Stomach (tissue), 19 donors: ENCODE measurements at places on chromosomes 4 and X.

- H3K27me3 ChIP-seq, result no peaks in the 10 kb centered on the region
- H3K4me3 ChIP-seq, result no peak overlapping the region
- H3K27ac ChIP-seq, result peak overlapping the region; percentile 82
- no peak for DNase-seq
Measured at GRCh38 chr4:73705056-73705432, 35.3 kb upstream of the CXCL8 start.

GRCh38 chr4:151175233-151175632 is 75.8 kb downstream of the RPS3A start:
- peaks cover 30% of the 10 kb centered on the region for H3K36me3 ChIP-seq
- H3K27ac ChIP-seq, result no peak overlapping the region
- H3K27me3 ChIP-seq, result no peaks in the 10 kb centered on the region
- peaks cover 46% of the 10 kb centered on the region for H3K4me1 ChIP-seq
- no peak for DNase-seq

DNA sequence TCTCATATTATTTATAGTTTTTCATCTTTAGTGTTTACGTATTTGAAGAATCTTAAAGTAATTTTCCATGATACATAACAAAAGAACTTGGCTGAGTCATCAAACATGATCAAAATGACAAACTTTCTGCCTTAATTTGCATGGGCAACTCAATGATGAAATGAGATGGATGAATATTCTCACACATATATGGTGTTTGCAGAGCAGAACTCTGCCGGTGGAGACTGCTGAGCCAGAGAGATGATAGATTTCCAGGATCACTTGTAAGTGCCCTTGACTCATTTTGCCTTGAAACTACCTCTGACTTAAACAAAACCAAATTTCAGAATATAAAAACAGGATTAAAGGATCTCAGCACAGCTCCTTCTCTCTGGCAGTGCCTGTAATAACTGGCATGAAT is 38.2 kb downstream of the TRPC3 start:
- H3K4me3 ChIP-seq, result no peak overlapping the region
- no peaks in the 10 kb centered on the region for H3K4me1 ChIP-seq
- H3K36me3 ChIP-seq, result no peaks in the 10 kb centered on the region
- H3K27me3 ChIP-seq, result no peaks in the 10 kb centered on the region

GRCh38 chrX:115226929-115227328 is 7.0 kb downstream of the LRCH2 start:
- H3K27ac ChIP-seq, result no peak overlapping the region
- no peaks in the 10 kb centered on the region for H3K27me3 ChIP-seq
- H3K36me3 ChIP-seq, result no peaks in the 10 kb centered on the region
- DNase-seq, result no peak
- no peaks in the 10 kb centered on the region for H3K4me1 ChIP-seq

DNA sequence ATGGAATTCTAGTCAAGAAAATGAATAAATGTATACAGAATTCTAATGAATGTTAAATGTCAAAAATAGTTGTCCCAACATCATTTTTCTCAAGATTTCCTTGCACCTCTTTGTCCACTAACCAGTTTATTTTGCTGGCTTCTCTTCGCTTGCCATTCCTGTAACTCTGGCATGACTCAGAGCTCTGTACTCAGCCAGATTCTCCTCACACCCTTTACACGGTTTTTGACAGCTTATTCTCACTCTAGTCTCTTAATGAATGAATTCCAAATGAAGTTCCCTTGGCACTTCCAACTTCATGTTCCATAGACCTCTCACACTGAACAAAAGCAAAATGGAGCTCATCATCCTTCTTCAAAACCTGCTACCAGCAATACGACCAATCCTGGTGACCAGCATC is 419.3 kb upstream of the SLIT2 start:
- DNase-seq, result no peak
- no peak overlapping the region for H3K4me3 ChIP-seq
- no peaks in the 10 kb centered on the region for H3K27me3 ChIP-seq
- H3K27ac ChIP-seq, result no peak overlapping the region

DNA sequence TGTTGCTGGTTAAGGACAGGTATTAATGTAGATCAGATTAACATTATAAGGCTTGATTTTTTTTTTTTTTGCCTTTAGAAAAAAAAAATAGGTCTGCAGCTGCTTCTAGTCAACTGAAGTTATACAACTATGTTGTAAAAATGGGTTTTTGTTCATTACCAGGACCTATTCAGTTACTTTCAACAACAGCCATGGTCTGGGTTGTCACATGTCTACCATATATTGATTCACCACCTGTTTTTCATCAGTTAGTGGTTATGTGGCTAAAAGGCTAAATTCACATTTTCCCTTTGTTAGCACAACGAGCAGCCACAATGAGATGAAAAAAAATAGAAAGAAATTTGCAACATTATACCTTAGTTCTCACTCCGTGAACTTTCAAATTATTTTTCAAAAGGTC is 45.5 kb downstream of the GLRB start:
- no peaks in the 10 kb centered on the region for H3K4me1 ChIP-seq
- no peaks in the 10 kb centered on the region for H3K27me3 ChIP-seq
- no peak overlapping the region for H3K4me3 ChIP-seq
- H3K27ac ChIP-seq, result no peak overlapping the region
